ENCODE measurements at places on chromosomes 4 and X.

GRCh38 chr4:59729321-59729720 lies 1470.8 kb upstream of the ADGRL3 start:
- DNase-seq = no peak

DNA sequence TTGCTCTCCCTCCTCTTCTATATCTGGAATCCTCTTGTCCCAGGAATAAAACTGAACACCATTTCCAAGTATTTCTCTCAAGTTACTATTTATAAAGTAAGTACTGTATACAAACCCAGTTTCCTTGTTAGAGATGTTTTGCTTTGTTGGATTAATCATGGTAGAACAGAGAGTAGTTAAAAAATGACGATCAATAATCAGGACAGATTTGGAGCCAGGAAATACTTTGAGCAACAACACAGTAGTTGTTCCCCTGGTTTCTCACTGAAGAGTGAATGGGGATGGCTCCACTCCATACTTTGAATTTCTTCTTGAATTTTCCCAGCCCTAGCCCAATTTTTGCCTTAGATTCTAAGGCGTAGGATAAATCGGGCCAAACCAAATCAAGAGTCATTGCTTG lies 21.4 kb downstream of the MGST2 start:
- DNase-seq = no peak

DNA sequence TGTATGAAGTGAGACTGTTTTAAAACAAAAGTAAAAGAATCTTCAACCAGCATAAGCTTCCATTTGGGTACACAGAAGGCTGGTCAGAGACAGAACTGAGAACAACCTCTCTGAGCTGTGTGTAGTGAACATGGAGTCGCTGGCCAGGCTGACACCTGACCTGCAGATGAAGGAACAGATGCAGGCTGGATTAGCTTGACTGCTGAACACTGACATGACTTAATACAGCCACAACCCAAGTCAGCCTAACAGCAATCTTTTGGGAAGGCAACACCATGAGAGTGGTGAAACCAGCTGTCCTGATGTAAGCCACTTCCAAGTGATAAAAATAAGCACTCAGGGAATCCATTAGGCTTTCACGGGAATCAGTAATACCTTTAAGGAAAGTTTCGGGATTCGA lies 10.1 kb downstream of the SCARB2 start:
- DNase-seq = no peak

DNA sequence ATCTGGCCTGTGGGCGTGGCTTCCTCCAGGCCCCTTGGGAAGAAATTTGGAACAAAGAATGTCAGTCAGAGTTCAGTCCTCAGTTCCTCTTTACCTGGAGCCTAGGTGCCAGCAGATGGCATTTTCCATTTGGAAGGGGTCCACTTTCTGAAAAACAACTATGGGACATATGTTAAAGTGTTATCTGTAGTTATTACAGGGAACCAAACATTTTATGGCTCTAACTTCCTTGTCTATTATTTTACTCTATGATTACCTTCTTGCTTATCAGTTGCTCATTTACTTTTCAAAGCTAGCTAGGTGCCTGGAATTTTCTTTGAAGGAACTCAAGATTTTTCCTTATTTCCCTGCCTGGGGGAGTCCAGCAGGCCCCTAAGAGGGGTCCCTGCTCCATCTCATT lies 159.8 kb upstream of the PUDP start:
- no peak for DNase-seq

DNA sequence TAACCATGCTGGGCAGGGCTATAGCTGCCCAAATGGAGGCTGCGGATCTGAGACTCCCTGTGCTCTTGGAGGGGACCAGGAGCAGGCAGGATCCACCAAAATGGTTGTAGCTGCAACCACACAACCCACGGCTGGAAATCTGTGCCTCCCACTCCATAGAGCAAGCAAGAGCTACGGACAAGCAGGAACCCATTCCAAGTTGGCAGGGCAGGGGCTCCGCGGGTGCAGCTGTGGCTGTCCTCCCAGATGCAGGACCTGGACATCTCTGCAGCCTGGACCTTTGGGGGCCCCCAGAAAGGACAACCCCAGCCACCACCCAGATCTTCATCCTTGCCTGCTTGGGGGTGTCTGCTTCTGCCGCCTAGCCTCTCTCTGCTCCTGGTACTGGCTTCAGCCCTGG lies 154.1 kb upstream of the TRAM1L1 start:
- DNase-seq = no peak

DNA sequence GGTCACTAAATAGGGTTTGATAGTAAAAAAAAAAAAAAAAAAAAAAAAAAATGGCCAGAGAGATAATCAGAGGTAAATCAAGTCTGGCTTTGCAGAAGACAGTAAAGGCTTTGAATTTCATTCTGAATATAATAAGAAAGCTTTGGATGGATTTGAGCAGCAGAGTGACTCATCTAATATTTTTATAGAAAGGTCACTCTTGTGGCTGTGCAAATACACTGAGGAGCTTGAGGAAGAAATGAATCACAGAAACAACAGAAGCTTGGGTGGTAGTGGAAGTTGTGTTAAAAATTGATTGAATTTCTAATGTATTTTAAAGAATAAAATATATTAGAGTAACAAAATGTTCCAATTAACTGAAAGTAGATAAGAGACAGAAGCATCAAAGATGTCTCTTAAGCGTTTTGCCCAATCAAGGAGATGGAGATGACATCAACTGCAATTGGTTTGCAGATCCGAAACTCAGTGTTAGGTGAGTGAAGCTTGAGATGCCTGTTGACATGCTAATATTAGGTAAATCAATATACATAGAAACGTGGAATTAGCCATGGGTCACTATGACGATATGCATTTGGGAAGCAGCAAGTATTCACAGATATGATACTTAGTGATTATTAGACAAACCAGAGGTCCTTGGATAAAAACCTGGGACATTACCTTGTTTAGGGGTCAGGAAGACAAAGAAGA lies 280.5 kb downstream of the GPM6A start:
- DNase-seq = peak; percentile 31

- no peak for DNase-seq
Observed at GRCh38 chr4:32768664-32769389, 2048.7 kb downstream of the PCDH7 start.

- DNase-seq = no peak
Observed at GRCh38 chr4:21749924-21750323, 198.6 kb downstream of the KCNIP4 start.

- DNase-seq = no peak
Observed at GRCh38 chr4:52838729-52839586, 23.2 kb upstream of the RASL11B start.

DNA sequence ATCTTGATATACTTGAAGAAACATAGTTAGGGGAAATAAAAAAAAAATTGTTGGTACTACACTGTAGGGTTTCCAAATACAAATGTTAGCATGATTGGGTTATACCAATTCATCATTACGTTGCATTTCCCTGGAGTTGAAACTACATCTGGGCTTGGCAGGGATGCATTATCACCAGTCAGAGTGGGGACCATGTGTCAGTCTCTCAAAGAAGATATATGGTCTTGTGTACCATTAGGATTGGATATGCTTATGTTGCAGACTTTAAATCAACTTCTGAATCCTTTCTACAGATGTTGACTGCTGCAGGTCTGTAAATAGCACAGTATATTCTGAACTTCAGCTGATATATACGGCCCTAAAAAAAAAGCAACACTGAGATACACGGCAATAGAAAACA lies 188.5 kb downstream of the SLIT2 start:
- DNase-seq = no peak

GRCh38 chrX:11053351-11053750 lies 57.8 kb upstream of the HCCS start:
- no peak for DNase-seq

DNA sequence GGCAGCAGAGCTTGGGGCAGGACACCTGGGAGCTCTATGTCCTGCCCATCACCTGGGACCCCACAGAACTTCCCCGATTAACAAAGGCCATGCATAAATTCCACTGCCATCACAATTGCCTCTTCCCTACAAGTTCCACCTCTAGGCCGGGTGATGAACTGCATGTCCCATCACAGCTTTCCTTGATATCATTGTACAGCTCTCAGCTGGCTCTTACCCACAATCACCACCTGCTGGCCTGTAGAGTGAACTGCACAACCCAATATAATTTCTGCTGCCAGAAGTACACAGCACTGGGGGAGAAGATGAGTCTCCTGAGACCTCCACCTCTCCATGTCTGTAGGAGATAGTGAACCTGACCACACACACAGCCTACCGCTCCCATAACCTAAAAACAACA lies 285.0 kb upstream of the AADAT start:
- DNase-seq = no peak

GRCh38 chrX:14051416-14051815 lies 21.7 kb upstream of the GEMIN8 start:
- no peak for DNase-seq

GRCh38 chr4:98700656-98701055 lies 42.2 kb upstream of the TSPAN5 start:
- no peak for DNase-seq

GRCh38 chr4:137685357-137685756 lies 153.1 kb upstream of the PCDH18 start:
- no peak for DNase-seq

GRCh38 chr4:153471698-153472093 lies 5.5 kb downstream of the TMEM131L start:
- DNase-seq = no peak

GRCh38 chr4:152454398-152455011 lies 81.4 kb downstream of the FBXW7 start:
- peak; percentile 24 for DNase-seq

- DNase-seq = no peak
Observed at GRCh38 chrX:106331606-106332005, 163.5 kb downstream of the PWWP3B start.

DNA sequence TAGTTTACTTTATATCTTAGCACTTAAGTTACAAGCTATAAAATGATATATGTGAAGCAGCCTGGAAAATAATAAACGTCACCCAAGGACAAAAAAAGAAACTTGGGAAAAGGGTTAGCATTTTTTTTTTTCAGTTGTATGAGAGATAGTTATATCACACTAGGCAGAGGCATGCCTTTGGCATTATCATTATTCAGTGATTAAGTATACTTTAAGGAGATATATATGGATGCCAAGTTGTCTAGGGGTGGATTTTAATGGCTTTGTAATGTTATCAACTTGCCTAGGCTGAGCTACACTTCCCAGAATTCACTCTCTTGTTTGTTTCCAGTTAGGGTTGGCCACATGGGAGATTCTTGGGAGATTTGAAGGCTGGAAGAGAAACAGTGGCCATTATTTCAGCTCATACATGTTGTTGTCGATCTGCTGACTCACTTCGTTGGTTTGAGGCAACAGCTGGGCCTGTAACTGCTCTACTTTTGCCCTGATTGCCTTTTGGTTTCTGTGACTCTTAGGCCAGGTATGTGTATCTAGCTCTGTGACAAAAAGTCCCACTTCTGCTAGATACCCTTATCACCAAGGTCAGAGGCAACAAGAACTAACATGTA lies 11.5 kb upstream of the SRPX start:
- no peak for DNase-seq

- peak; percentile 33 for DNase-seq
Observed at GRCh38 chr4:7358100-7358735, 76.5 kb downstream of the PSAPL1 start.

DNA sequence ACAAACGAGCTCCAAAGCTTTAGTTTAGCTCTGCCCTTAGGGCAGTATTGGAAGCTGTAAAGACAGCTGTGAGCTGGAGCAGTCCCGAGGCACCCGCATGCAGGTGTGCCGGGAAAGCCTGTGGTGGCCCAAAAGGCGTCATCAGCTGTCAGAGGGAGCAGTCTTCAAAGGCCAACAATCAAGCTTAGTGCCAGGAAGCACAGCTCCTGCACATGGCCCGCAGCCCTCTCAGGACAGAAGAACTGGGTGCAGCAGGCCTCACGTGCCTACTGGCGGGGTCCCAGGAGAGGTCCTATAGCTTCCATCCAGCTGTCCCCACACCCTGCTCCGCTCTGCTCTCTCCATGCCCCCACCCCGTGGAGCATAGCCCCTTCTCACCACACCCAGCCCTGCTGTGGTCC lies 92.2 kb upstream of the TRIM2 start:
- DNase-seq = no peak

- no peak for DNase-seq
Observed at GRCh38 chrX:66012094-66012534, 27.8 kb downstream of the VSIG4 start.

GRCh38 chr4:3406431-3406830 lies 35.3 kb upstream of the HGFAC start:
- no peak for DNase-seq

DNA sequence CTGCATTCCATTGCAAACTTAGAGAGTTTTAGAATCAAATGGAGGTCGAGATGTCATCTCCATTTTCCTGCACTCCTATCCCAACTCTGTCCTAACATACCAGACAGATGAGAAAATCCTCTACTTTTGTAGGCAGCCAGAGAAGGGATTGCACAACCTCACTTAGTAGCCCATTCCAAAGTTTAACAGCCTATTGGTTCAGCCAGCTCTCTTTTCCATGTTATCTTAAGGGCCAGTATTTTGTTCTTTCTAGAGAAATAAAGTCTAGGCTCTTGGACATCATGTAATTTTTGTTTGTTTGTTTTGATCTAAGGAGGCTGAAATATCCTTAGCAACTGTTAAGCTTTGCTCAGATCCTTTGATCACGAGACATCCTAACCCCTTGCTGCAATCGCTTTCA lies 173.0 kb downstream of the COX18 start:
- peak; percentile 77 for DNase-seq

DNA sequence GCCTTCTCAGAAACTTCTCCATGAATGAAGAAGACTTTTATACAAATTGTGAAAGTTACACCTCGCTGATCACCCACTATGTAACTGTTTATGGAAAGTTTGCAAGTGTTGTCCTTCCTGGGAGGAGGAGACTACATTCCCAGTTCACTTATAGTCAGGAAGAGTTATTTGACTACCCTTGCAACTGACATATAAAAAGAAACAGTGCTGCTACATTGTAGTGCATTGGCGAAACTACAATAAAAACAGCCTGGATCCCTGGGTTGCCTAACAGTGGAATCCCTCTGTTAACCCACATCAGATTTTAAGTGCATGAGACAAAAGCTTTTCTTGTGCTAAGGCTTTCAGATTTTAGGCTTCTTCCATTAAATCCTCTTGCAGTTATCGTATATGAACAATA lies 30.4 kb downstream of the MAGEB10 start:
- no peak for DNase-seq

DNA sequence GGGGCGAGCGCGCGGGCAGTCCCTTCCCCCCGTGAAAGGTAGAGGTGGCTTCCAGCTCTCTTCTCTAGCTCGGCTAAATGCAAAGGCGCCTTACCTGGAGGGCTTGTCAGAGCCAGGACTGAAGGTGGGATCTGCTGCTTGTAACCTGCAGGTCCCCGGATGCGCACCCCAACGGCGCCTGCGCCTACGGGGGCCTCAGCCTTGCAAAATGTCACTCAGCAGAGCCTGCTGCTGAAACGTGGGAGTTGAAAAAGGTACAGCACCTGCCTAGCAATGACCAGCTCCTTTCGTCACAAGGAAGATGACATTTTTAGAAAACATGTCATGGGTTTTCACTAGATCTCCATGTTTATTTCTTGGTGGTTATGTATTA lies 583 bp downstream of the ABHD18 start:
- peak; percentile 23 for DNase-seq

Data from hepatic stellate cell (primary cell).